Stimulated activated memory B cell treated with anti-CD40 and anti-IgM and Interleukin-4, amounts not matched to agents 10 μg/mL and 1 μg/mL and 100 μg/mL, for 72 hours (primary cell): ENCODE measurements at places on chromosomes 4 and X.
A peak's percentile ranks its signal among the peaks of the same experiment; 100 is the strongest.

- no peak for ATAC-seq
Observed at GRCh38 chrX:150366951-150367545, 3.9 kb downstream of the MAMLD1 start.

- no peak for ATAC-seq
Observed at GRCh38 chr4:15006416-15007024, 4.2 kb downstream of the CPEB2 start.

GRCh38 chrX:102154900-102155805, 624 bp downstream of the BEX5 start:
- peak; percentile 55 for ATAC-seq

GRCh38 chr4:144463896-144464295, 182.1 kb upstream of the HHIP start:
- ATAC-seq: no peak
